ENCODE measurements at places on chromosomes 3 and 15.

- no peak for DNase-seq
These were observed 38.2 kb downstream of the NBEAL2 start for GRCh38 chr3:47017504-47018268.

GRCh38 chr15:43845421-43845820 is 18.6 kb downstream of the WDR76 start:
- no peak for DNase-seq

- no peak for DNase-seq
These were observed 36.5 kb downstream of the HEG1 start for GRCh38 chr3:125019271-125019670.

DNA sequence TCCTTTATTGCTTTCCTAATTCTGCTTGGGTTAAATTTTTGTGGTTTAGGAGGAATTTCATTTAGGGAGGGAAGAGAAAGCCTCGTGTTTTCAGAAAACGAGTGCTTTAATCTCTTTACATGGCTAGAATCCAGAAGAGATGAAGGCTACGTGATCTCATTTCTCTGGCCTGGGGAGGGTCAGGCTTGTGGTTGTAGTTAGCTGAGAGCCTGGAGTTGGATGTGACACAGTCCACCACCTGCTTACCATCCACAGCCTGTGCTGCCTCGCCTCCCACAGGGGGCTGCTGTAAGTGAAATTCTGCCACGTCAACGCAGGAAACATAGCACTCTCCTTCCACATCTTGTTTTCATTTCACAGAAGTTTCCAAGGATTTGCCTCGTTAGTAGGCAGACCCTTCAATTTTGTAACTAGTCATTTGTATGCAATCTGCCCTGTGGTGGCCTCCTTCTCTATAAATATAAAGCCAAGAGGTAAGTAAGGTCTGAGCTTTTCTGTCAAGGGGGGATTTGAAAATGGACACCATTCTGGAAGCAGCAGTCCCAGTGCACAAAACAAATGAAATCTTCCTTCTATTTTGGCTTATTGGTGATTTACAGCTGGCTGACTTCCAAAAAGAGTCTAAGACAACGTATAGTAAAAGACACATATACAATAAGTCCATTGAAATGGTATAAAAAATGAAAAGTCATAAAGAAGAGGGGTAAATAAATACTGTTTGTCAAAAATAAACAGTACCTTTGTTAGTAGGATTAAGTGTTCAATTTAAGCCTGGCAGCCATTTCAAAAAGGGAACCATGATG is 3.4 kb downstream of the GXYLT2 start:
- DNase-seq, result no peak

DNA sequence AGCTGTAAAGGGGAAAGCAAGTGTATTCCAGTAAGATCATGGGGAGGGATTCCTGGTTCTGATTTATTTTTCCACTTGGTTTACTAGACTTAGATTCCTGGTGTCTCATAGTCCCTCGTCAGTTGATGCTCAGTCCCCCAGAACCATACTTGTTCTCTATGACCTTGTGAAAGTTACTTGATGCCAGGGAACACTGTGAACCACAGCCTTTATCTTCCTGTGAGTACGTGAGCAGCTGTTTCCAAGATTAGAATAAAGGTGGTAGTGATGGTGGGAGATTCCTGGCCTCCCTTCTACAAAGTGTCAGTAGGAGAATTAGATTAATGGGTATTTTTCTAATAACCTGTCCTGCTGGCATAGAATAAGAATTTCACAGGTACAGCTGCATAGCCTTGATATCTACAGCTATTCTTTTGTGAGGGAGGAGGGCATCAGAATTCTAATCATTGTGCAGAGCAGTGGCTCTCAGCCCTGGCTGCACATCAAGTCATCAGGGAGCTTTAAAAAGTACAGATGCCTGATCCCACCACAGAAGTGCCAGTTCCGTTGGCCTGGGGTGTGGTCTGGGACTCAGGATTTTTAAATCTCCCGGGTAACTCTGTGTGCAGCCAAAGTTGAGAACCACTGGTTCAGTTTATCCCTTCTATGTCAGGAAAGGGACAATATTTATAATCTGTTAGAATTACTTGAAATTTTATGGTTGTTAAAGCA is 20.0 kb downstream of the GPD1L start:
- no peak for DNase-seq

- no peak for DNase-seq
These were observed 666.7 kb upstream of the CADM2 start for GRCh38 chr3:84292128-84292527.

DNA sequence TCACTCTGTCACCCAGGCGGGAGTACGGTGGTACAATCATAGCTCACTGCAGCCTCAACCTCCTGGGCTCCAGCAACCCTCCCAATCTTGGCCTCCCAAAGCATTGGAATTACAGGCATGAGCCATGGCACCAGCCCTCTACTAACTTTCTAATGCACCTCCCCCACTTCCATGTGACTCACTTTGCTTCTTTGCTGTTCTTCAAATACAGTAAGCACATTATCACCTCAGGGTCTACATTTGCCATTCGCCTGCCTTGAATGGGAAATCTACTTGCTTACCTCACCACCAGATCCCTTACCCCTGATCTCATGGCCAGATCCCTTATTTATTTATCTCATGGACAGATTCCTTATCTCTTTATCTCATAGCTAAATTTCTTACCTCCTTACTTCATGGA is 235.3 kb downstream of the KCNMB2 start:
- no peak for DNase-seq

- DNase-seq, result no peak
These were observed 171.6 kb downstream of the CD47 start for GRCh38 chr3:107919239-107919638.

- DNase-seq, result no peak
These were observed 49.0 kb upstream of the FURIN start for GRCh38 chr15:90819390-90819789.

- DNase-seq, result no peak
These were observed 56.7 kb downstream of the DRD3 start for GRCh38 chr3:114122027-114122709.

DNA sequence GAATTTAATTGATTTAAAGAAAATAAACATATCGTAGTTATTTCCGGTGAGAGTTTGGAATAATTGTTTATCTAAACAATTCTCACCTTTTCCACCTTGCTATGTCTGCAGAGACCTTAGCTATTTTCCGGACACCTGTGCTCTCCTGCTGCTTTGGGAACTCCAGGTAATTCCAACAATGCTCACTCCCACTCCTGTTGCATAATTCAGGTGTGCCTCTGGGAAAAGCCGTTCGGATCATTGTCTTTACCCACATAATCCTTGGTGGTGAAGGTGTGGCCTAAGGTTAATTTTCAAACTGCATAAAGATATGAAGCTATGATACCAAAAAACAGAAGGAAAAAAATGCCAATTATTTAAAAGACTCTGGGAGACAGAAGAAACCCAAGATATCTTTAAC is 59.4 kb downstream of the LDHAL6B start:
- DNase-seq, result no peak

DNA sequence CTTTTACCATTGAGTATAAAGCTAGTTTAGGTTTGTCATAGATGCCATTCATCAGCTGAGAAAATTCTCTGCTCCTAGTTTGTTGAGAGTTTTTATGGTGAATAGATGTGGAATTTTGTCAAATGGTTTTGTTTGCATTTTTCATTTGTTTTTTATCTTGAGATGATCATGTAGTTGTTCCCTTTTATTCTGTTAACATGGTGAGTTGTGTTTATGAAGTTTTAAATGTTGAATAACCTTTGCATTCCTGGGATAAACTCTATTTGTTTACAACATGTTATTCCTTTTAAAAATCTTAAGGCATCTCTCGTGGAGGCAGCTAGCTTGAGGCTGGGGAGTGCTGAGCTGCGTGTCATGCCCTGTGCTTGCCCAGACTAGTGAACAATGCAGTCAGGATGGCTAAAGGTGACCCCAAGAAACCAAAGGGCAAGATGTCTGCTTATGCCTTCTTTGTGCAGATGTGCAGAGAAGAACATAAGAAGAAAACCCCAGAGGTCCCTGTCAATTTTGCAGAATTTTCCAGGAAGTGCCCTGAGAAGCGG is 48.5 kb downstream of the ANAPC13 start:
- DNase-seq, result no peak

DNA sequence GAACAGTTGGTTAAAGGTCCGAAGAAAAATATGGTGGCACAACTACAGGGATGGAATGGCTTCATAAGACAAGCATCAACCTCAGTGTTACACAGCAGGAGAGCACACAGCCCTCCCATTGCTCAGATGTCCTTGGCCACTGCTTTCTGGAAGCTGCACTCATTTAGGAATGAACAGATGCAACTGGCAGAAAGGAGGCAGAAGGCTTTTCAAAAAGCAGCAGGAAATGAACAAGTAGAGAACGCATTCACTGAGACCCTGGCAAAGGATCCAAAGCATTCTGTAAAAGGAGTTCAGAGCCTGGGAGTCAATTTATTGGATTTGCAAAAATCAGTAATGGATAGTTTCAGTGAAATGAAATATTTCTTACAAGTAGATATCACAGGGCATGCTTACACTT is 101.1 kb downstream of the PDZRN3 start:
- DNase-seq, result no peak

GRCh38 chr3:142990721-142991120 is 10.6 kb upstream of the U2SURP start:
- no peak for DNase-seq

DNA sequence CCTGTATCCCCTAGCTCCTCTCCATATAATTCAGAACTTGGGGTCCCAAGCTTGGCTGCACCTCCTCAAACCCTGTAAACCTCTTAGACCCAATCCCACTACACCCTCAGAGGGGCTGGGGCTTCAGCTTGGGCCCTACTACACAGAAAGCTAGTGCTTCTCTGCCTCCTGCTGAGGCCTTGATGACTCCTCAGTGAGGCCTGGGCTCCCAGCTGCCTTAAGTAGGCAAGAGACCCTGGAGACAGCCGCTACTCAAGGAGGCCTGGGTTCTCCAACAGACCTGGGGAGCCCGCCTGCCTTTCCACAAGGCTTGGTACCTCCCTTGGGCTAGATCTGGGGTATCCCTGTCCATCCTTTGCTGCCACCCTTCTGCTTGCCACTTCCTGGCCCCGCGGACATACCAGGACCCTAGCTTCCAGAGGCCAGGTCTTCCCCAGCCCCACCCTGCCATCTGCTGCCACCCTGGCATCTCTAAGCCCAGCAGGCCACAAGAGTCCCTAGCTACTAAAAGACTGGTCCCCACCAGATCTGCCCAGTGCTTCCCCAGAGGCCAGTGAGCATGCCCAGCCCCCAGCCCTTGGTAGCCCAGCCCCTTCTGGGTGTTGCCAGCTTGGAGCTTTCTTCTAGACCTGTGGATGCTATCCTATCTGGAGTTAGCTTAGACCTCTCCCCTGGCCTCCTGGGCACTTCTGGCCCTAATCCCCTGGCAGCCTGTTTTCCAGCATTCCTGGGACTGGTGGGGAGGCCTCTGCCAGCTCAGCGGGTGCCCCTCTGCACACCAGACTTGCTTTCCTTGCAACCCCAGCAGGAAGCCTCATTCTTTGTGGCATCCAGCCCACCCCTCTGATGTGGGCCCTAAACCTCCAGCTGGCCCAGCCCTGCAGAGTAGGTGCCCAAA is 13.7 kb downstream of the C15orf39 start:
- DNase-seq, result no peak

GRCh38 chr15:95202569-95203349 is 971.4 kb downstream of the MCTP2 start:
- DNase-seq, result no peak

DNA sequence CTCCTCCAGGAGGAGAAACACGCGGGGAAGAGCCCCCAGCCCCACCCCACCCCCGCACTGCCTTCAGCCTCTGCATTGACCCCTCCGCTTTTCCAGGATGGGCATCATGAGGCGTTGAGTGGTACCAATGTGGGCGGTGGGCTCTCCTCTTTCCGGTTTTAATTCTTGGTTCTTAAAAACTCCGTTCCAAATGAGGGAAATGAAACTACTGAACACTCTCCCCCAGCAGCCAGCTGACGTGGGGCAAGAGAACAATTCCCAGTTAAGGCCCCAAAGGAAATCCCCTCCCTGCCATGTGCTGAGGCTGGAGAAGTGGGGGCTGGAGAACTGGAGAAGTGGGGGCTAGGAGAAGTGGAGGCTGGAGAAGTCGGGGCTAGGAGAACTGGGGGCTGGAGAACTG is 5.3 kb upstream of the NRROS start:
- DNase-seq, result no peak

GRCh38 chr15:31478702-31479221 is 152.1 kb downstream of the KLF13 start:
- DNase-seq, result no peak

DNA sequence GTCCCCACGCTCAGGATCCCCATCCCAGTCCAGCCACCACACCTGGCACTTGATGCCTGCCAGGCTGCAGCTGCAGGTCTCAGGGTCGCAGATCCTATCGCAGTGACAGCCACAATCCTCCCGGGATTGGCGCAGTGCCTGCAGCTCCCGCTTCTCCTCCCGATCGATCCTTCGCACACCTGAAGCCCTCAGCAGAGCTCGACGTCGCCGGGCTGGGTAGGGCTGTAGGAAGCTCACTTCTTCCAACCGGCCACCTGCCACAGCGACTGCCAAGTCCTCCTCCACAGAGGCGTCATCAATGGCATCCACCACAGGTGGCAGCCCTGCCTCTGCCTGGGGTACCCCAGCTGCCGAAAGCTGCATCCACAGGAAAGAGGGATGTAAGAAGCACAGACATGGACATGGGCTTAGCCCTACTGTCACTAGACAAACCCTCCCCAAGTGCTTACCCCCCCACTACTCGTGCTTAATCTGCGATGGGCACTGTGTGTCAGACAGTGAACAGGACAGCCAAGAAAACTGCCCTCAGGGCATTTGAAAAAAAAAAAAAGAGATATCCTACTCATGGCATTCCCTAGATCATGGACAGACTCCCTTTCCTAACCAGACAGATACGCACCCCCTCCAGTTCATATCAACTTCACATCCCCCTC is 9.2 kb downstream of the CSRNP1 start:
- no peak for DNase-seq

DNA sequence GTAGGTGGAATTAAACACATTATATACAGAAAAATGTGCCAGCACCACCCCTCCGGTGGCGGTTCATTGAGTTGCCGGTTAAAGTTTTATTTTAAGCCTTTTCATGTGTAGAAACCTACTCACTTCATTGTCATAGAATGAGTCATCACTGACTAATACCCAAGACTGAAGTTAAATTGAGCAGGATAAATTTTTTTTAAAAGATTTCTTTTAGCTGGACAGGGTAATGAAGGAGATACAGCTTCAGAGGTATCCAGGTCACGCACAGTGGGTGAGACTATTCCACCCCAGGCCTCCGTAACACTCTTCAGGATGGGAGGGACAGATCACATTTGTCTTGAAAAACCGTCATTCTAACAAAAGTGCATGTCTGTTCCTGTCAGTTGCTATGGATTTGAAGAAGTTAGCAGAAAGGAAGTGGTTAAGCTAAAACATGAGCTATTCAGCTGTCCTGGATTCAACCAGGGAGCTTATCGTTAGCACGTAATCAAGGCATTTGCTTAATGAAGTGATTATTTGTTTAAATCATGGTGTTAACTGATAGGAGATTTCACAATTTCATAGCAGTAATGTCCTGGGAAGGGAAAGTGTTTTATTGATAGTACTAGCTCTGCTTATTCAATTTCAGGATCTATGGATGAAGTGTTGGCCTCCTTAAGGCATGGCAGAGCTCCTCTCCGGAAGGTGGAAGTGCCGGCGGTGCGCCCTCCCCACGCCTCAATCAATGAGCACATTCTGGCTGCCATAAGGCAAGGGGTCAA is 23.4 kb downstream of the WHAMM start:
- DNase-seq, result no peak
